NCI-H1092 treated with DMSO at 0.1 percent for 48 hours (cell line): ENCODE measurements at places on chromosomes 3 and 15.

DNA sequence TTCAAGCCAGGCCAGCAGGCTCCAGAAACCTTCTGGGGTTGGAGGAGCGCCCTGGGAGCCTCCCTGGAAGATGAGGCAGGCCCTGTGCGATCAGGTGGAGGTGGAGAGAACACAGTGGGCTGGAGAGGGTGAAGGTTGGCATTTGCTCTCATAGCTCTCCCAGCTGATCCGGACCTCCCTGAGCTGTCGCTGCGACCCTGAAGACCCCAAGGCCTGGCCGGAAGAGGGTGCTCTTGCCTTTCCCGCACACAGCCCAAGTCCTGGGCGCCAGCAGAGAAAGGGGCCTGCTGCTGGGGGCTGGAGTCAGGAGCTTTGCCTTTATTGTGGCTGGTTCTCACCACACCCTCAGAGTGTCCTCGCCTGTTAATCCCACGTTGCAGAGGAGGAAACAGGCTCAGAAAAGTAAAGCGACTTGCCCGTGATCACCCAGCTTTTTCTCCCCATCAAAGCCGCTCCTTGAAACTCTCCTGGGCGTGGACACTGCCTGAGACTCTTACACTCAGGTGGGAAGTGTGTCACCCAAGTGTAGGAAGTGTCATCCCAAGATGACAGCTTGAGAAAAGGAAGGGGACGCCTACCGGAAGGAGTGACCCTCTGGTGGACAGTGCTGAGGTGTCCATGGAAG, 8.6 kb upstream of the RPL29 start:
- peak; percentile 14 for DNase-seq

DNA sequence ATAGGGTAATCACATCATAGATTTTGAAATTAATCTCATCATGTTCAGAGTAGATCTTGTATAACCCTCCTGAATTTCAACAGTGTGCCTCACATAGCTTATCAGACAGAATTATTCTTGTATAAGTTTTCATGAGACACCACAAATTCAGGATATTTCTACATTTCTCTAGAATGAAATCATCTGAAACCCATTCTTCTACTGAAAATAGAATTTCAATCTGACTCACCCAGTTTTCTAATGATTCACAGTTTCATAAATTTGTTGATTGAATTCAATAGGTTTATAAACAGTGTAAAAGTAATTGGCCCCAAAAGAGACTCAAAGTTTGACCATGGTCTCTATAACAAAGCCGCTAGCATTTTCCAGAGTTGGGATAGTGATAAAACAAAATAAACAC, 1082.6 kb upstream of the EPHA6 start:
- DNase-seq: no peak

GRCh38 chr3:124767264-124767663, 37.0 kb downstream of the UMPS start:
- DNase-seq: no peak

DNA sequence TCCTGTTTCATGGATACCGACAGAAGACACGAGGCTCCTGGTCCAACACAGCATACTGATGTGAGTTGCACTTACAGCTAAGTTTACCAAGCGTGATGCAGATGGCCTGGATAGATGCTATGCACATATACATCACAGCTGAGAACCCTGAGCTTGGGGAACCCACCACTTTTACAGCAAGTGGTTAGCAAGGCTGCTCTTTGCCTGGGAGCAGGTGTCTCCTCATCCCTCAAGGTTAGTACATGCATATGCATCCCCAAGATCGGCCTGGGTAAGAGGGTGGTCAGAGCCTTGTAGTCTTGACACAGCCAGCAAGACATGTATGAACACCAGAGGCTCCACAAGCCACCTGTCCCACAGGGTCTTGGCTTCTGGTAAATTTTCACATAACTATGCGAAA, 28.3 kb downstream of the LRRC2 start:
- no peak for DNase-seq

DNA sequence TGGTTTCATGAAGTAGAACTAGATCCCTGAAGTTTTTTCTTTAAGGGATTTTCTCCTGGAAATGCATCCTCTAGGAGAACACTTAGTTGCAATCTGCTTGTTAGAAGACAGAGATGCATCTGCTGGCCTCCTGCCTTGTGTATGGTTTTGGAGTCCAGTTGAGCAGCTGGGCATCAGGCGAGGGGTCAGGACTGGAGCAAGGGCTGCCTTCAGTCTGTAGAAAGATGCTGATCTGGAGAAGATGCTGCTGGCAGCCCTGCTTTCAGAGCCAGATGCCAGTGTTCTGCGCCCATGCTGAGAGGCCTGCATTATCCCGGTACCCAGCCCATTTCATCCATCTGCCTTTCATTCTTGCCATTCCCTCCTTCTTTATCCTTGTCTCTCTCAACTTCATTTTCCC, 77.4 kb downstream of the CHCHD6 start:
- DNase-seq: no peak

DNA sequence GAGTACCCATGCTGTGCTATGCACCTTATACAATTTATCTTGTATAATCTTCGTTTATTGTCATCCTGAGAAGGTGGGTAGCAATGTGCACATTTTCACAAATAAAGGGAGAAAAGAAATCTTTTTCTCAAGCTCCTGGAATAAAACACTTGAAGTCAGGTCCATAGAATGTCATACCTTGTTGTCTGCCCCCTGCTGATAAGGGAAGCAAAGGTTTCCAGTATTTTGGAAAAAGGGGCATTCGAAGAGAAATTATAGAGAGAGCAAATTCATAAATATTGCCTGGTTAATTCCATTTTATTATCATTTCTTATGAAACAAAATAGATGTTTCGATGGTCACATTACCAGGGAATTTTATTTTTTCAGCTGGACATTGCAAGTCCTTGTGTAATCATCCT, 277.8 kb downstream of the RAP2B start:
- no peak for DNase-seq

- DNase-seq: no peak
These were observed 290.4 kb downstream of the MAGI1 start for GRCh38 chr3:65748326-65748725.

- DNase-seq: no peak
These were observed 109.4 kb upstream of the LINGO1 start for GRCh38 chr15:77742127-77742526.

GRCh38 chr15:73737535-73737934, 15.6 kb downstream of the INSYN1 start:
- DNase-seq: no peak

DNA sequence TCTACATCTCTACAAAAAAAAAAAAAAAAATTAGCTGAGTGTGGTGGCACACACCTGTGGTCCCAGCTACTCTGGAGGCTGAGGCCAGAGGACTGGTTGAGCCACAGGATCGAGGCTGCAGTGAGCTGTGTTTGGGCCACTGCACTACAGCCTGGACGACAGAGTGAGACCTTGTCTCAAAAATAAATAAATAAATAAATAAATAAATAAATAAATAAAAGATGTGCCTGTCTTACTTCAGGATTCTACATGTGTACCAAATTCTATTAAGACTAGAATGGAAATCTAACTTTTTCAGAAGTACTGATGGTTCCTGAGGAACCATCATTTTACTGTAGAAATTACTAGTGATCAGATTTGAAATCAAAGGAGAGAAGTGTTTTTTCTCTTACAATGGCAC, 51.9 kb downstream of the TTBK2 start:
- no peak for DNase-seq

DNA sequence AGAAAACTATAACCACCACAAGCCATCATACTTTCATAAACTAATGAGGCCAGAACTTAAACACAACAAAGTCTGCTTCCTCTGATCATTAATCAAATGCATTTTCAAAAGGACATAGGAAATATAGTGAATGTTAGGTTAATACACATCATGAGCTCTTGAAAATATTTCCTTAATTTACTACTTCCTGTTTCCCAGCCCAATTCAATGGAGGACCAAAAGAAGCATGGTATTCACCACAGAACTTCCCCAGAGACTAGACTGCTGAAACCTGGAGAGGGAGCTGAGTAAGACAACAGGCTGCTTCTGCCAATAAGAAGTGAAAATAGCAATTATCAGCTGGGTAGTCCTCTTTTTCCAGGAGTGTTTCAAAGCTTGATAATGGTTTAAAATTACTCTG, 250.3 kb downstream of the ULK4 start:
- no peak for DNase-seq

DNA sequence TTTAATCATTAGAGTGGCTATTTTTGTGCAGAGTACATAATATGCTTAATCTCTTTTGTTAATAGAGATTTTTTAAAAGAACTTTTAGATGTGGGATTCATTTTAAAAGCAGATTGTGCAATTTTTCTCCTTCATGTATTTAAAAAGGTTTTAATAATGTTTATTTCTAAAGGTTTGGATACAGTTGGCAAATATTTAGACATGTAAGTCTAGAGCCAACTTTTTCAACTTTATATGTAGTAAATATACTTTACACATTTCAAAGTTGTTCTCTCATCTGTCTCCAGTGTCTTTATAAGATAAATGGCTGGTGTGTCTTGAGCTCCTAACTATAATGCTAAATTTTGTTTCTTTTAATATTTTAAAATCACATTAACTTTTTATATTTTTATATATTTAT, 22.7 kb upstream of the GOLGA8B start:
- no peak for DNase-seq

DNA sequence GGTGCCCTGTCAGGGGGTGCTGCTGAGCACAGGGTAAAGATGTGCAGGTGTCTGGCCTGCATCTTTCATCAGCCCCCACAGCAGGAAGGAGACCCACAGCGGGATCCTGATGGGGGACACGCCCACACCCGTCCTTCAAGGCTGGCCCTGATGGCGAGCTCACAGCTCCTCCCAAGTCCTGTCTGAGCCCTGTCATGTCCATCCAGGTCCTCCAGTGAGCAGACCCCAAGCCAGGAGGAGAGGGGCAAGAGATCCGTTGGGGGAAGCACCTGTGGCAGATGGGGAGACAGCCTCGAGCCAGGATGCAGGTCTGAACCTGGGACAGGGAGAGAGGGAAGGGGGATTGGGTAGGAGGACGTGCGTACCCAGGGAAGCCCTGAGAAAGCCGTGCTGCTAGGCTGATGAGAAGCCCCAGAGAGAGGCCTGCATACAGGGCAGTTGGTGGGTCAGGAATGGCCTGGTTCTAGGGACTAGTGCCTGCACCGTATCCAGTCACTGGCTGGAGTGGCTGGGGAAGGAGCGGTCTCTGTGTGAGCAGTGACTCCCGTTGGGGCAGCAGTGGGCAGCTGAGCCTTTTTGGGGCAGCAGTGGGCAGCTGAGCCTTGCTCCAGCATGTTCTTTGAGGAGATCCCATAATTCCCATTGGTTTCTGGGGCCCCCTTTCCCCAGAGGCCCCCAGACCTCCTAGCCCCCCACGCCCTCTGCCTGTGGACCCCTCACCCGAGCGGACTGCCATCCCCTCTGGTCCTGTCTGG, 133.3 kb upstream of the MEF2A start:
- DNase-seq: no peak

DNA sequence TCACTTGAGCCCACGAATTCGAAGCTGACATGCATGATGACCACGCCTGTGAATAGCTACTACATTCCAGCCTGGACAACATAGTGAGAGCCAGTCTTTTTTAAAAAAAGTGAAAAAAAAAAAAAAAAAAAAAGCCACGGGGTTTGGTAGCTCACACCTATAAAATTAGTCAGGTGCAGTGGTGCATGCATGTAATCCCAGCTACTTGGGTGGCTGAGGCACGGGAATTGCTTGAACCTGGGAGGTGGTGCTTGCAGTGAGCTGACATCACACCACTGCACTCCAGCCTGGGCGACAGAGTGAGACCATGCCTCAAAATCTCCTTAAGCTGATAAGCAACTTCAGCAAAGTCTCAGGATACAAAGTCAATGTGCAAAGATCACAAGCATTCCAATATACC, 44.4 kb downstream of the CSNK1G1 start:
- DNase-seq: no peak

DNA sequence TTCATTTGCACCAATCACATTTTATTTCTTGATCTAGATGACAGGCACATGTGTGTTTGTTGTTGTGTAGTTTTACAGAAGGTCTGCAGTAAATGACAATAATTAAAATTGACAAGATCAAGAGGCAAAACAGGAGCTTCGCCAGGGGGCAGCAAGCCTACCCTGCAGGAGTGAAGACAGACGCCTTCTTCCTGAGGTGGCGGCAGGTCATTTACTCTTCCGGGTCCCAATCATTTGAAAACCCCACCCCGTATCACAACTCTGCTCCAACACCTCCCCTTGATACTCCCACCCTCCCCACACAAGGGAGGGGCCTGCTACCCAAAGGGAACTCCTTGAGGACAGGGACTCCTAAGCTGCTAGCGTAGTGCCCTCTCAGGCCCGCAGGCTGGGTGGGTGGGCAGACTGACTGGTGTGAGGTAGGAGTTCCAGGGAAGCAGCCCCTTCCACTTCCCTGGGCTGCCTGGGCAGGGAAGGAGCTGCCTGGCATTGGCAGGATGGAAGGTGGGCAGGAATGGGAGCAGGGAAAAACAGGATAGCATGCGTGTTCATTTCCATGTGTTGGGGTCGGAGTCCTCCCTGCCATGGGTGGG, 13.1 kb downstream of the CHDH start:
- no peak for DNase-seq

DNA sequence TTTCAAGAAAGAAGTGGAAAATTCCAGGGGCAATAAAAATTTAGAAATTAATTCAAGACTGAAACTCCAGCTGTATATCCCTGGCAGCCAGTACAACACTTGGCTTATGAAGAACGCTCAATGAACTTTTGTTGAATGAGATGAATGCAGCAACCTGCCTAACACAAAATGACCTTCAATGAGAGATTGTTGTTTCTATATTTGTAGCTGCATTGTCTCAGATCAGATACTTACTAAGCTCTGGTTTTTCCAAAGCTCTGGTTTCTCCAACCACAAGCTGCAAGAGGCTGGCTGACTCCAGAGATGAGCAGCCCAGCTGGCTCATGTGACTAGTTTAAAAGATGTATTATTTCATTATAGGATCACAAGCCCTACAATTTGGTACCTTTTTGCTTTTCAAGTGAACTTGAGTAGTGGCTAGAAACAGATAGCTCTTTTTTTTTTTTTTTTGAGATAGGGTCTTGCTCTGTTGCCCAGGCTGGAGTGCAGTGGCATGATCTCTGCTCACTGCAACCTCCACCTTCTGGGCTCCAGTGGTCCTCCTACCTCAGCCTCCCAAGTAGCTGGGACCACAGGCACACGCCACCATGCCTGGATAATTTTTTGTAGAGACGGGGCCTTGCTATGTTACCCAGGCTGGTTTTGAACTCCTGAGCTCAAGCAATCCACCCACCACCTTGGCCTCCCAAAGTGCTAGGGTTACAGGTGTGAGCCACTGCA, 57.4 kb downstream of the UMPS start:
- no peak for DNase-seq

- DNase-seq: no peak
These were observed 90.7 kb upstream of the SLC6A6 start for GRCh38 chr3:14311729-14312128.

DNA sequence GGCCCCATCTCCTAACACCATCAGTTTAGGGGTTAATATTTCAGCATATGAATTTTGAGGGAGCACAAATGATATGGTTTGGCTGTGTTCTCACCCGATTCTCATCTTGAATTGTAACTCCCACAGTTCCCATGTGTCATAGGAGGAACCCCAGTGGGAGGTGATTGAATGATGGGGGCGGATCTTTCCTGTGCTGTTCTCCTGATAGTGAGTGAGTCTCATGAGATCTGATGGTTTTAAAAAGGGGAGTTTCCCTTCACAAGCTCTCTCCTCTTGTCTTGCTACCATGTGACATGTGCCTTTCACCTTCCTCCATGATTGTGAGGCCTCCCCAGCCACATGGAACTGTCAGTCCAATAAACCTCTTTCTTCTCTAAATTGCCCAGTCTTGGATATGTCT, 73.8 kb upstream of the TJP1 start:
- DNase-seq: no peak
